T-helper 17 cell (primary cell): ENCODE measurements at places on chromosomes 6 and 20. TPM values are rescaled to one million over a fixed set of nuclear protein-coding genes. Genes with fewer than 3 reads are reported as not detected.

GRCh38 chr20:44843876-44844275 is 33.5 kb upstream of the RIMS4 start:
- DNase-seq, result no peak

DNA sequence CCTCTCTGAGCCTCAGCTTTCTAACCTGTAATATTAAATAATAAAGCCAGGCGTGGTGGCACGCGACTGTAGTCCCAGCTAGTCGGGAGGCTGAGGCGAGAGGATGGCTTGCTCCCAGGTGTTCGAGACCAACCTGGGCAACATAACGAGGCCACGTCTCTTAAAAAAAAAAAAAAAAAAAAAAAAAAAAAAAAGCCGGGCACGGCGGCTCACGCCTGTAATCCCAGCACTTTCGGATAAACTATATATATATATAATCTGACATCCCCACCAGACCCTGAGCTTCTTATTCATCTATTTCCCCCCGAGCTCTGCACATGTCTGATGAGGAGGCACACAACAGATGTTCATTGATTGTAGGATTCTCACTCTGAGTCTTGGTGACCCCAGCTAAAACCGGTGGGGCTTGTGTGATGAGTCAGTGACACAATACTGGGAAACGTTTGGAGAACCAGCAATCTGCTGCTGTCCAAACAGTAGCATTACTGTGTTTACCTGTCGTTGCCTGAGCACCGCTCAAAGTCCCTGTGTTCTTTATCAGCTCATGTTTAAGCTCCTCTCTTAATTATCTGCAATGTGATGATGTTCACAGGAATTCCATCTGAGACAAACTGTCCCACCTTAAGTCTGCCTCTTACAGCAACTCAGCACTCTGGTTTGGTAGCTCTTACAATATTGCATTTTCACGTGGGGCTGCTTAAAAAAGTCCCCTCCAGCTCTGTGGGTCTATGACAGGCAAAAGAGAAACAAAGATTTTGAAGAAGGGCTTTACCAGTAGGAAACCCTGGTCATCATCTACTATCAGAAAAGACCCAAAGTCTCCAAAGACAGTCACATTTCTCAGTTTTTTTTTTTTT is 1.0 kb upstream of the SPATA2 start:
- DNase-seq, result no peak

GRCh38 chr6:125714441-125715090 is 34.9 kb upstream of the HEY2 start:
- no peak for DNase-seq

C6orf47 gene
- total RNA-seq, result 13.3 TPM

FOXS1 gene
- not detected for total RNA-seq

PHACTR3 gene
- 0.52 TPM for total RNA-seq

DNA sequence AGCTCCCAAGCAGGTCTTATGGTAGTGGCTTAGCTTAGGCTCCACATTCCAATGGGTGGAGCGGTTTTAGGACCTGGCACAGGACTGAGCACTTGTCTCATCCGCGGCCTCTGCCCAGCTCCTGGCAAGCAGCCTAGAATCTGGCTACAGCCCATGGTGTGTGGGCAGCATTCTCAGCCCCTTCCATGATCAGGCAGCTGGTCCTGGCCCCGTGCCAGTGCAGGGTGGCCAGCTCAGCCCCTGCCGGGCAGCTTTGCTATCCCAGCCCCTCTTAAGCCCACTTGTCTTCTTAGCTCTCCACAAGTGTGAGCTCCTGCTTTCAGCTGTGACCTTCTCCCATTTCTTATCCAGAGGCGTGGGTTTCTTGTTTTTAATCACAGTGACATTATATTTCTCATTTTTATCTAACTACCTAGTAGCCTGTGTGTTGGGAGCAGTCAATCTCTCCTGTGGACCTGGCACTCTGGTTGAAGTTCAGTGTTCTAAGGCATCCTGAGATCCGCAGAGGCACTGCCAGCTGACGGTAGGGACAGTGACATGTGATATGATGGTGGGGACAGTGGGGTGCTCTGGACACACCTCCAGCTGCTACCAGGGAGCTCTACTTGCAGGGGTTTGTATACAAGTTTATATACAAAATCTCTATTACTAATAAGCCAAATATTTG is 119.9 kb upstream of the PRND start:
- no peak for DNase-seq
